ENCODE measurements at places on chromosomes 6 and 20. TPM values are rescaled to one million over a fixed set of nuclear protein-coding genes. Genes with fewer than 3 reads are reported as not detected.

FGD2 gene
- total RNA-seq = 11.5 TPM

DUSP15 gene
- total RNA-seq = 1.9 TPM

LPIN3 gene
- total RNA-seq = 43.2 TPM

- no peaks in the 10 kb centered on the region for H3K4me1 ChIP-seq
- DNase-seq = peak; percentile 79
- H3K27me3 ChIP-seq = no peaks in the 10 kb centered on the region
- H3K27ac ChIP-seq = peak overlapping the region; percentile 77
Measured at GRCh38 chr6:142845624-142846458, 99.1 kb downstream of the HIVEP2 start.

DNA sequence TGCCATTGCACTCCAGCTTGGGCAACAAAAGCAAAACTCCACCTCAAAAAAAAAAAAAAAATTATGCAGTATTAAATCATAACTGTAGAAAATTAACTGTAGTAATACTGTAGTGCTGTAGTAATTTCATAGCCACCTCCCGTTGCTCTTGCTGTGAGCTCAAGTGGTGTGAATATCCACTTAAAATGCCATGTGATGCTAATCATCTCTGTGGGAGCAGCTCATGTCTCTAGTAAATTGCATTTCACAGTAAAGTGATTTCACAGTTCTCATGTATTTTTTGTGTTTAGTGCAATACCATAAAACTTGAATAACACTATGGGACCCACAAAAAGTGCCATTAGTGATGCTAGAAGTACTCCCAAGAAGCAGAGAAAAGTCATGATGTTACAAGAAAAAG is 14.4 kb upstream of the FAM217A start:
- no peak overlapping the region for H3K4me3 ChIP-seq
- no peaks in the 10 kb centered on the region for H3K4me1 ChIP-seq
- DNase-seq = no peak
- no peaks in the 10 kb centered on the region for H3K36me3 ChIP-seq
- H3K27me3 ChIP-seq = no peaks in the 10 kb centered on the region

GRCh38 chr20:63060057-63060991 is 53.6 kb upstream of the BHLHE23 start:
- no peaks in the 10 kb centered on the region for H3K4me1 ChIP-seq
- no peak overlapping the region for H3K27ac ChIP-seq
- H3K4me3 ChIP-seq = no peak overlapping the region
- H3K27me3 ChIP-seq = peaks cover 62% of the 10 kb centered on the region
- no peak for DNase-seq
- no peaks in the 10 kb centered on the region for H3K36me3 ChIP-seq

- no peaks in the 10 kb centered on the region for H3K27me3 ChIP-seq
- no peak for DNase-seq
- H3K27ac ChIP-seq = peak overlapping the region; percentile 1
- H3K36me3 ChIP-seq = peaks cover 3% of the 10 kb centered on the region
- no peak overlapping the region for H3K4me3 ChIP-seq
- peaks cover 12% of the 10 kb centered on the region for H3K4me1 ChIP-seq
Measured at GRCh38 chr20:37520419-37520955, 563 bp upstream of the NNAT start.

GRCh38 chr6:112526594-112526993 is 179.5 kb downstream of the RFPL4B start:
- H3K4me3 ChIP-seq = no peak overlapping the region
- H3K4me1 ChIP-seq = no peaks in the 10 kb centered on the region
- no peak for DNase-seq
- no peak overlapping the region for H3K27ac ChIP-seq
